ENCODE measurements at places on chromosomes 13 and 19. TPM values are rescaled to one million over a fixed set of nuclear protein-coding genes. Genes with fewer than 3 reads are reported as not detected.

Gene ZNF799
- 4.6 TPM for total RNA-seq

Gene TMC4
- total RNA-seq, result 9.6 TPM

Gene ACP5
- not detected for total RNA-seq

Gene CEACAM19
- total RNA-seq, result not detected

Gene DPF1
- total RNA-seq, result 7.0 TPM

Gene VAV1
- total RNA-seq, result not detected

Gene BCKDHA
- 90.1 TPM for total RNA-seq

Gene NALCN
- not detected for total RNA-seq

Data from G401 (cell line).